ENCODE measurements at places on chromosomes 12 and 14.
A peak's percentile ranks its signal among the peaks of the same experiment; 100 is the strongest.

DNA sequence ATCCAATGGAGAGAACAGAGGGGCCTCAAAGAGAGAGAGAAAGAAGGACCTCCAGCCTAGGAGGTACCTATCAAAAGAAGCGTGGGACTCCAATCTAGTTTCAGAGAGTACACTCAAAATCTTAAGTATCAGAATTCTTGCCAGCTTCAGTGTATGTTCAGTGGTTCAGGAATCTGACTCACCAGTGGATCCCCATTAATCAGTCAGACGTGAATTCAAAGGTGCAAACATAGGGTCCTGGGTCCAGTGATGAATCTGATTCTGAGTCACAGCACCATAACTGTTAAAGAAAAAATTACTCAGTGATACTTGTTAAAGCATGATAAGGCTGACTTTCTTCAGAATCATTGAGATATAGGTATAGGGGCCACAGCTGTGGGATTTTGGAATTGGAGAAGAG lies 33.2 kb downstream of the ETNK1 start:
- no peak for DNase-seq

- no peak for DNase-seq
Measured at GRCh38 chr12:46264057-46264456, 4.8 kb downstream of the SLC38A1 start.

DNA sequence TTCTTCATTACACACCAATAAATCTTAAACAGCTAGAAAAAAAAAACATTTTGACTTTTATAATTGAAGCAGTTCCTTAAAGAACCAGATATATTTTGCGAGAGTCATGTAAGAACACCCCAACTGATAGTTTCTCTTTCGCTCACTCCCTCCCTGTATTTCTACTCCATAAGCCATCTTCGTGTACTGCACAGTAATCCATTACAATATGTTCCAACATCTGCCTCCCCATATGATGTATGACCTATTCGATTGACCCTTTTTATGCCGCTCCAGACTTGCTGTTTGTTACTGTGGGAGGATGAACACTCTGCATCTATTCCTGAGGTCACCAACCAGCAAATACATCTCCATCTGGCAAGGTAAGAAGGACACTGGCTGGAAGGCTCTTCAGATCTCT lies 331.7 kb downstream of the SOX5 start:
- no peak for DNase-seq

- no peak for DNase-seq
Measured at GRCh38 chr12:91622981-91623380, 440.4 kb upstream of the DCN start.

DNA sequence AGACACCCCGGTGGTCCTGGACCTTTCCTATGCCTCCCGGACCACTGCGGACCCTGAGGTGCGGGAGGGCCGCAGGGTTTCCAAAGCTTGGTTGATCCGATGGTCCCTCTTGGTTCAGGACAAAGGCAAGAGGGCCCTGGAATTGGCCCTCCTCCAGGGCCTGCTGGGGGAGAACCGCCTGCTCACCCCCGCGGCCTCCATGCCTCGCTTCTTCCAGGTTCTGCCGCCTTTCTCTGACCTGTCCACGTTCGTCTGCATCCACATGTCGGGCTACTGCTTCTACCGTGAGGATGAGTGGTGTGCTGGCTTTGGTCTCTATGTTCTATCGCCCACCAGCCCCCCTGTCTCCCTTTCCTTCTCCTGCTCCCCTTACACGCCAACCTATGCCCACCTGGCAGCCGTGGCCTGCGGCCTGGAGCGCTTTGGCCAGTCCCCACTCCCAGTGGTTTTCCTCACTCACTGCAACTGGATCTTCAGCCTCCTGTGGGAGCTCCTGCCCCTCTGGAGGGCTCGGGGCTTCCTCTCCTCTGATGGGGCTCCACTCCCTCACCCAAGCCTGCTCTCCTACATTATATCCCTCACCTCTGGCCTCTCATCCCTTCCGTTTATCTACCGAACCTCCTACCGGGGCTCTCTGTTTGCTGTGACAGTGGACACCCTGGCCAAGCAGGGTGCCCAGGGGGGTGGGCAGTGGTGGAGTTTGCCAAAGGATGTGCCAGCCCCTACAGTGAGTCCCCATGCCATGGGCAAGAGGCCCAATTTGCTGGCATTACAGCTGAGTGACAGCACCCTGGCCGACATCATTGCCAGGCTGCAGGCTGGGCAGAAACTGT lies 13.8 kb downstream of the CBLN3 start:
- no peak for DNase-seq

DNA sequence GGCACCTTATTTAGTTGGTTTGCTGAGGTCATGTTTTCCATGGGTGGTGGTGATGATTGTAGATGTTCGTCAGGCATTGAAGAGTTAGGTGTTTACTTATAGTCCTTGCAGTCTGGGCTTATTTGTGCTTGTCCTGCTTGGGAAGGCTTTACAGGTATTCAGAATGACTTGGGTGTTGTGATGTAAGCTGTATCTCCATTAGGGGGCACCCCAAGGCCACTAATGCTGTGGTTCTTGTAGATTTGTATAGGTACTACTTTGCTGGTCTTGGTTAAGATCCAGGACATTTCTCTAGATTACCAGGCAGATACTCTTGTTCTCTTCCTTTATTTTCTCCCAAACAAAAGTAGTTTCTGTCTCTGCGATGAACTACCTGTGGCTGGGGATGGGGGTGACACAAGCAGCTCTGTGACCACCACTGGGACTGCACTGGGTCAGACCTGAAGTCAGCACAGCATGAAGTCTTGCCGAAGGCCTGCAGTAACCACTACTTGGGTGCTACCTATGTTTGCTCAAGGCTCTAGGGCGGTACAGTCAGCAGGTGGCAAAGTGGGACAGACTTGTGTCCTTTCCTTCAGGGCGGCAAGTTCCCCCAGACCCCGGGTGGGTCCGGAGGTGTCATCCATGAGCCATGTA lies 35.8 kb upstream of the FBXO33 start:
- peak; percentile 30 for DNase-seq

DNA sequence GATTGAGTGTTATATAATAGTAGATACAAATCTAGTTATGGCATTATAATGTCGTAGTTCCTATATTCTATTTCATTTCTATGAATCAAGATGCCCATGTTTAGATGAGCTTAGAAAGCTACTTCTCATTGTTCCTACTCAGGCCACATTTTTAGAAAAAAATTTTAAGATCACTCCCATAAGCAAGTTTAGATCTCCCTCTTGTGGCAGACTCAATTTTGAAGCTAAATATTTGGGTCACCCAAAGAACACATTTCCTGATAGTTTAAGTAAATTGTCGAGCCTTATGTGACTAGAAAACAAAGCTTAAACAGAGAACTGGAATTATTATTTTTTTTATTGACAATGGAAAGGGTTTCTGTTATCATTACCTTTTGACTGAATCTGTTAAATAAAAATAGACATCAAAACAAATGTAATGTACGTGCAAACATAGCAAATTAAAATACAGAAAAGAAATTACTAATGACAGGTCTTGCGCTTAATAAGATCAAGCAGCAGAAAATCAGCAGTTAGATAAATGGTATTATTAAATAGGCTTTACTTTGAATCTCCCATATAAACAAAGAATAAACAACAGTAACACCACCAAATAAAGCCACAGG lies 180.2 kb downstream of the ACSS3 start:
- DNase-seq, result peak; percentile 11

DNA sequence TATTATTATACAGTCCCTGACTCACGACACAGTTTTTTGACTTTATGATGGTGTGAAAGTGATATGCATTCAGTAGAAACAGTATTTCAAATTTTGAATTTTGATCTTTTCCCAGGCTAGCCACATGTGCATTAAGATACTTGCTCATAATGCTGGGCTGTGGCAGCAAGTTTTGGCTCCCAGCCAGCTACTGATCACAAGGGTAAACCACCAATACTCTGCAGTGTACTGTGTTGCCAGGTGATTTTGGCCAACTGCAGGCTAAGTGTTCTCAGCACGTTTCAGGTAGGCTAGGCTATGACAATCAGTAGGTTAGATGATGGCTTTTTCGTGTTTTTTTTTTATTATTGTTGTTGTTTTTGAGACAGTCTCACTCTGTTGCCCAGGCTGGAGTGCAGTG lies 69.4 kb upstream of the ACTN1 start:
- peak; percentile 39 for DNase-seq

GRCh38 chr12:83102499-83102898 lies 415.8 kb downstream of the TMTC2 start:
- DNase-seq, result no peak

GRCh38 chr12:19093218-19093617 lies 36.3 kb upstream of the PLEKHA5 start:
- DNase-seq, result no peak

- peak; percentile 57 for DNase-seq
Measured at GRCh38 chr14:91270619-91271018, 26.1 kb upstream of the GPR68 start.

- no peak for DNase-seq
Measured at GRCh38 chr12:65742018-65743010, 82.0 kb upstream of the HMGA2 start.

GRCh38 chr14:94225460-94226378 lies 51.6 kb downstream of the PPP4R4 start:
- no peak for DNase-seq

- DNase-seq, result no peak
Measured at GRCh38 chr12:56115329-56115728, 1.1 kb upstream of the RPL41 start.

DNA sequence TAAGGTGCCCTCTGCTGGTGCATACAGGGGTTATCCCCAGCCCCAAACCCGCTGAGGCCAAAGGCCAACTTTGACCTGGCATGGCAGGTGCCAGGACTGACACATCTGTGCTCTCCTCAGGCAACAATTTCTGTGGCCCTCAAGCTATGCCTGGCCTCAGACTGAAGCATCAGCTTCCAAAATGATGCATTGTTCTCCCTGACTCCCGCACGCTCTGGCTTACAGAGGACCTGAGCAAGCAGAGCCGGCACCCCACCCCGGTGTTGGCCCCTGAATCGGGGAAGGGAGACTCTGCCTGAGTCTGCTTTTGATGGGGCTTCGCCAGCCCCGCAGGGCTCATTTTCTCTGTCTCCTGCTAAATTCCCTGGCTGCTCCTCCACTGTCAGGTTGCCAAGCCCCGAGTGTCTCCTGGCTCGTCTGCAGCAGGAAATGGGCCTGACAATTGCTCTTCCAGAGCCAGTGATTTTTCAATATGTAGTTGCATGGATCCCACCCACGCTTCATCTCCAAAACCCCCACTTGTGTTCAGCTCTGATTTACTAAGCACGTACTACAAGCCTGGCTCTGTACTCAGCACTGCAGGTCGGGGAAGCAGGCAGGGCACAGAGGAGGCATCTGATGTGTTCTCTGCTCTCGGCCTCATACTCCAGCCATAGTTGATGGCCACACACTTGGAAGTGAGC lies 126.1 kb downstream of the SLC38A6 start:
- no peak for DNase-seq

DNA sequence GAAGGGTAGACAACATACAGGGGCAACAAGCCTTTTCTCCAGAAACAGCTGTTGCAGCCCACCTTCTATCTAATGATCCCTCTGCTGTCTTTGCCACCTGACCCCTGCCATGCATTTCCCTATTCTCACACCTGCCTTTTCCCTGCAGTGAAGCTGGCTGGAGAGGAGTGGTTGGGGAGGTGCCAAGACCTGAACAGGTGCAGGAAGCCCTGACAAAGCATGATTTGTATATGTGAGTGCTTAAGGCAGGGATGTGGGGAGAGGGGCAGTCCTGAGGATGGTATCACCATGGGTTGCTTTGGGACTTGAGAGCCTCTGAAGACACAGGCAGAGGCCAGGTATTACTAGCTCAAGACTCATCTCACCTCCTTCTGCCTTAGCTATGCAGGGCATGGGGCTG lies 2.9 kb upstream of the PFDN5 start:
- DNase-seq, result no peak

DNA sequence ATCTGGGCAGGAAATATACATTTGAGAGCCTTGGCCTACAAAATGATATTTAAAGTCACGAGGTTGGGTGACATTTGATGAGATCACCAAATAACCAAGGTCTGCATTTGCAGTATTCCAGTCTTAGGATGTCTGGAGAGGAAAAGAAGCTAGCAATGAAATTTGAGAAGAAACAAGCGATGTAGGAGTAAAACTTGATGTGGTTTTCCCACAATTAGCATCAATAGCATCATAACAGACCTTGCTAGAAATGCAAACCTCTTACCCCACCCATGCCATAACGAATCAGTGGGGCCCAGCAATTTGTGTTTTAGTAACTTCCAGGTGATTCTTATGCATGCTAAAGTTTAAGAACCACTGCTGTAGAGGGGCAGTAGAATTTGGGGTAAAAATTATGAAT lies 219.9 kb downstream of the PPFIA2 start:
- no peak for DNase-seq

DNA sequence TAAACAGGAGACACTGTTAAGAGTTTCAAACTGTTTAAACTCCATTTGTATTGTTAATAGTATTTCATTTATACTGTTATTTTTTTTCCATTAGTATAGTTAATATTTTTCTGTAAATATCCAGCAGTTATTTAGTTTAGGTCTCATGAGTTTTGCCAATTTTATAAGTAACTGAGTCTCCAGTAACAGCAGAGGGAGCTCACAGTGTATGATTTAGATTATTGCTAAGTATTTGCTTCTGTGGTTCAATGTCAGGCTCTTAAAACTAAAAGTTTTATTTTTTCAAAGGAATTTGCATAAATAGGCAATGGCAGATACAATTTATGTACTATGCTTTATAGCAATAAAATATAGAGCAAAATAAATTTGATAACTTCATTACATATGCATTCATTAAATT lies 209.7 kb downstream of the ATXN7L3B start:
- DNase-seq, result no peak

DNA sequence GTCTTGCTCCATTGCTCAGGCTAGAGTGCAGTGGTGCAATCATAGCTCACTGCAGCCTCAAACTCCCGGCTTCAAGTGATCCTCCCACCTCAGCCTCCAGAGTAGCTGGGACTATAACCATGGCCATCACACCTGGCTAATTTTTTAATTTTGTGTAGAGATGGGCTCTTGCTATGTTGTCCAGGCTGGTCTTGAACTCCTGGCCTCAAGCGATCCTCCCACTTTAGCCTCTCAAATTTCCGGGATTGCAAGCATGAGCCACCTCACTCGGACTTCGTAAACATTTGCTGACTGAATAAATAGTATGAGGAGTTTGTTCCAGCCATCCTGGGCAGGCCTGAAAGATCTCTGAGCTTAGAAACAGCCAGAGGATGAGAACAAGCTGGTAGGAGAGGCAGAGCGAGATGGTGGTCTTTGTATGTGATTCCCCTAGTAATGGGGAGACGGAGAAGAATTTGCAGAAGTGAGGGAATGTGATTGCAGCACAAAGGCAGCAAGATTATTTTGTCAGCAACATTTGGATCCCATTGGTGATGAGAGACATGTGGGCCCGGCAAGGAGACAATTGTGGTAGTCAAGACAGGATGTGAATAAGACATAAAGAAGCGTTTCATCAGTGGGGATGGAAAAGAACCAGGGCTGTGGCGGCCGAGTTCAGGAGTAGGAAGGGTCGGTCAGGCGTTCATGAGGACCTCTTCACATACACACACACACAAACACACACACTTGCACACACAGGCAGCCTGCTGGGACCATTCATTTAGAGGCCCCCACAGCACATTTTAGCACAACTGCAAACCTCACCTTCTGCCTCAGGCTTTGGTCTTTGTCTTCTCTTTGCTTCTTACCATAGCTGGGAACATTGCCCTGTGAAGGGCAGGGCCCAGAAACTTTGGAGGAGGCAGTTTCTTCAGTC lies 155.5 kb downstream of the ZFP36L1 start:
- no peak for DNase-seq

Data from Jurkat, Clone E6-1 (cell line).